GM13977 (cell line): ENCODE measurements at places on chromosomes 3 and 15.

DNA sequence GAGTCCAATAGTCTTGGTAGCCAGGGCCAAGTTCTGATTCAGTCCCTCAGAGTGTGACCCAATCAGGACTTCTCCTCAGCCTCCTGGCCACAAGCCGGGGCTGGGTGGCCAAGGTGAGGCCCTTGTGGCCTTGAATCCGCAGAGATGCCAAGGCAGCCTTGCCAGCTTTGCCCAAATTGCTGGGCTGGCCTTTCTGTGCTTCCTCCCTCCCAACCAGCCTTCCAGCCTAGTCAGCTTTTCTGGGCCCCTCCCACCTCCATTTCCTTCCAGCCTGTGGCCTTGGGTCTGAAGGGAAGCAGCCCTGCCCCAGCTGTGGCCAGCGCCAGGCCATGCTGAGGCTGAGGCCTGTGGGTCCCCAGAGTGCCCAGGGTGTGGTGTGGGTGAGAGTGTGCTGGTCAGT, 34.3 kb upstream of the ANKDD1A start:
- no peak for DNase-seq

GRCh38 chr3:32596909-32597369, 26.3 kb upstream of the DYNC1LI1 start:
- DNase-seq, result no peak

DNA sequence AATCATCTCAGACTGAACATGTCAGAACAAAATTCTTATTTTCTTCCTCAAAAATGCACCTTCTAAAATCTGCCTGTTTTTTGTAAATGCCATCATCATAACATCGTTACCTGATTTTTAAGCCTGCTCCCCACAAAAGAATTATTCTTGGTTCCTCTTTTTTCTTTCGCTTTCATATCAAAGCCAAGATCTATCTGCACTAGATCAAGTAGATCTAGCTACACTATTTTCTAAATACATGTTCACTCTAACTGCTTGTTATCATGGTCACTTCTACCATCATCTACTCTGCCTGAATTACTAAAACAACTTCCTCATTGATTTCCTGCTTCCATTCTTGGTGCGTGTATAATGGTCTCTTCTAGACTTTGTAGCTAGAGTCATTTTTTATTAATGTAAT, 217.7 kb downstream of the ARPP21 start:
- DNase-seq, result no peak

GRCh38 chr3:27675287-27675686, 46.8 kb downstream of the EOMES start:
- no peak for DNase-seq

GRCh38 chr3:168100777-168101492, 5.2 kb upstream of the GOLIM4 start:
- no peak for DNase-seq

DNA sequence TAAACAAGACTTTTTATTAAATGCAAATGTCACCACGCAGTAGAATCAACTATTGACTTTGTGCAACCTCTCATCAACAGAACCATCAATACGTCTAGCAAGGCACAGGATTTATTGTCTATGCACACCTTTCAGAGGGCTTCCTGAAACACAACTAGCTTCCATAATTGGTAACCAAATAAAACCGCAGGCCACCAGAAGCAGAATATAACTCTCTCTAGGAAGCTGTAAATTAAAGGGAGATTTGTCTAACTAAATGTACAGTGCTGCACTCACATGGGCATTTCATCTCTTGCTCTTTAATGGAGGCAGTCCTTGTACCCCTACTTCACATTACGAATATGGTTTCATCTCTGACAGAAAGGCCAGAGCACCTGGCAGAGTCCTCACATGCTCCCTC, 93.0 kb downstream of the FHIT start:
- DNase-seq, result no peak
